NCI-H2081 (cell line): ENCODE measurements at places on chromosomes 1 and 21.

GRCh38 chr1:210397252-210397651, 68.5 kb downstream of the HHAT start:
- DNase-seq, result no peak

GRCh38 chr21:44019568-44019958, 7.5 kb downstream of the TRAPPC10 start:
- no peak for DNase-seq

- DNase-seq, result no peak
Observed at GRCh38 chr1:30988045-30988444, 77.5 kb downstream of the PUM1 start.

- DNase-seq, result no peak
Observed at GRCh38 chr1:23362218-23362713, 7.4 kb downstream of the ZNF436 start.

GRCh38 chr1:46587069-46587468, 17.0 kb downstream of the MKNK1 start:
- no peak for DNase-seq
